Right ventricle myocardium inferior (tissue), 1 donor: ENCODE measurements at places on chromosomes 3 and 15.

DNA sequence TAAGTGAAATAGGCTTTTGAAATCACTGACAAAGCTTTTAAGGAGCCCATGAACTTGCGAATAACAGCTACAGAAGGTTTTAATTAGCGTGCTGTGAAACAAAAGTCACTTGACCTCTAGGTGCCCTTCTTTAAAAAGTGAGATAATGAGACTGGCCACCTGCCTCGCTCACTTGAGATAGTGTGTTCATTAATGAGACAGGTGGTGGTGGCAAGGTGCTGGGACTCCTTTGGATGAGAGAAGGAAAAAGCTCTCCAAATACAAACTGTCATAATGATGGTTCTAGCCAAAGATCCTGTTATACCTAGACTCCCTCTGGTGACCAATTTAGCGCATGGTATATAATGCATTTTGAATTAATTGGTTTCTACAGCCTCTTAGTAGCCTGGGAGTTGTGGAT is 22.7 kb upstream of the IREB2 start:
- no peak for DNase-seq

GRCh38 chr15:98943601-98944151 is 63.9 kb downstream of the PGPEP1L start:
- DNase-seq, result peak; percentile 77

GRCh38 chr3:118530350-118530922 is 504.2 kb downstream of the IGSF11 start:
- DNase-seq, result no peak

- no peak for DNase-seq
Observed at GRCh38 chr15:81351651-81352050, 22.4 kb downstream of the TMC3 start.

DNA sequence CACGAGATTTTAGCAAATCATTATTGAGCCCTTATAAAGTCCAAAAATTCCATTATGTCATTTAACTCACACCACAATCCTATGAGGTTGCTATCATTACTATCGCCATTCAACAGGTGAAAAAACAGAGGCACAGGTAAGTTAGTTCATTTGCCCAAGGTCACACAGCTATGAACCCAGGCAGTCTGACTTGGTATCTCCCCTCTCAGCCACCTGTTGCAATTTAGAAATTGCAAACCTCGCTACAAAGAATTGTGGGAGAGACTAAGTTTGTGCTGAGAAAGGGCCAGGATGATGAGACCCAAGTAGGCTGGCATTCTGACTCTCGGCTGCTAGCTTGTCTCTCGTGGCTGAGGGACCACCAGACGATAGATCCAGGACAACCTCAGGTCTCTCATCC is 57.7 kb downstream of the LMCD1 start:
- DNase-seq, result no peak

- no peak for DNase-seq
Observed at GRCh38 chr3:152976239-152976638, 141.3 kb downstream of the P2RY1 start.

GRCh38 chr3:112297714-112298113 is 3.7 kb upstream of the SLC9C1 start:
- DNase-seq, result no peak

DNA sequence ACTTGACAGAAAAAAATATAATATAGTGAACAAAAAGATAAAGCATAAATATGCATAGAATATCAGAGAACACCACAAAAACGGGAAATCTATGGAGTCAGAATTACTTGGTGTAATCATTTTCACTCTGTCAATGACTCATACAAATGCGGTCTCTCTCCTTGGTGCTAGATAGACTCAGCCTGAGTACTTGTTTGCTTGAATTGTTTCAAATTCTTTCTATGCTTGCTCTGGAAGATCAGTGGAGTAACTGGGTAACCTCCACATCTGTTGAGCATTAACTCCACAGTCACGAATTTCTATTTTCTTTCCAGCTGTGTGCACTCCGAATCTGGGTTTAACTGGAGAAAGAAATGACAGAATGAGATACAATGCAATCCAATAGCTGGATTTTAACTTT is 760.4 kb downstream of the ZPLD1 start:
- DNase-seq, result no peak

- no peak for DNase-seq
Observed at GRCh38 chr3:141279077-141279967, 47.7 kb downstream of the PXYLP1 start.

DNA sequence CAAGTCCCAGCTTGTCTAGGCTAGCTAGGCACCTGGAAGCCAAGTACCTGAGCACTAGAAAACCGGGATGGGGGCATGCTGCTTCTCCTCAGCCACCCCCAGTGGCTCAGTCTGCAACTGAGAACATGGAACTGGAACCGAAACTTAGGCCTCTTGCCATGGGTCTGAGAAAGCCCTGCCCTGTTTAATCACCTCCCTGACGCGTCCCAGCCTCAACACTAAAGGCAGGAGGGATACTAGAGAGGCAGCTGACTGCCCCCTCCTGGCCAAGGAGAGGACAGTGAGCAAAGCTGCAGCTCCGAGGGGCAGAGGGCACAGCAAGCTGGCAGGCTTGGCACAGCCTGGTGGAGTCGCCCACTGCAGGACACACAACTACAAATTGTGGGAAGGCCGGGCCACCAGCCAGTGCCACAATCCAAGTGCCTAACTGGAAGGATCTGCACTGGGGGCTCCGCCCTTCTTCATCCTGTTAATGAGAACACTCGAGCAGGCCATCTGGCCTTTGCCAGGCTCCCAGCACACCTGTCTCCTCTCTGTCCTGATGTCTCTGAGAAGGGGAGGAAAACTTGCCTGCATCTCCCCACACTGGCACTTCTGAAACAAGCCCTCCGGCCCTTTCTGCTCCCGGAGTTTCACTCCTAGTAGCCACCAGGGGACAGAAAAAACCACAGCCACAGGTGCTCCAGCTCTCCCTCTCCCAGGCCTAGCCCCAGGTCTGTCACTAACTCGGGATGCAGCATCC is 53.7 kb downstream of the BDH1 start:
- DNase-seq, result no peak

DNA sequence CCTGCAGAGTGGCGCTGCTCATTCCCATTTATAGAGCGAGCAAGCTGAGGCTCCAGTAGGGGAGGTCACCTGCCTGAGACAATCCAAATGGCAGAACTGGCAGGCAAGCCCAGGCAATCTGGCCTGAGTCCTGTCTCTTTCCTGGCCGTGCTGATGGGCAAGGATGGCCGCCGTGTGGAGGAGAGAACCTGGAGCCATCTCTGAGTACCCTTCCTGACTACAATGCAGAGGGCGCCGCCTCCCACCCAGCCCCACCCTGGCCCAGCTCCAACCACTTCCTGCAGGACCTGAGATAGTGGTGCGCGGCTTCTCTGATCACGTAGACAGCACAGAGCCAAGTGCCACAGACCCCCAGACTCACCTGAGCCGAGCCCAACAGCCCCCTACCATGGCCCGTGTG is 7.0 kb downstream of the TLR9 start:
- no peak for DNase-seq
